ENCODE measurements at places on chromosomes 5 and 9.

GRCh38 chr5:168227973-168228615 lies 63.4 kb upstream of the WWC1 start:
- no peak overlapping the region for H3K4me3 ChIP-seq
- peaks cover 1% of the 10 kb centered on the region for H3K4me1 ChIP-seq

DNA sequence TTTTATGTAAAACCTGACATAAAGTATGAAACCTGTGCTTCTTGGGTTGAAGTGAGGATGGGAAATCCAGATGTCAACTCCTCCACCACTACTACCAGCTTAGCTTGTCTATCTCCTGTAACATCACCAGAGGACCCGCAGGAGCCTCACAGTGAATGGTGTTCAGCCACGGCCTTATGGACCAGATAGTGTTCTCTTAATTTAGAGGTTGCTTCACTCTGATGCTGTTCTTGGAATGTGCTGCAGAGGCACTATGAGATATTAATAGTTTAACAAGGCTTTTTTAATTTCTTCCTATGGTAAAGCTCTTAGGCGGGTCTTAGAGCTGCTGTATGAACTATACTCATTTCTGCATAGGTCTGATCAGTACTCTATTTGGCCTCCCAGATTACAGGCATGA lies 27.9 kb downstream of the NFX1 start:
- DNase-seq, result no peak
- H3K27me3 ChIP-seq, result no peaks in the 10 kb centered on the region
- no peaks in the 10 kb centered on the region for H3K4me1 ChIP-seq
- H3K27ac ChIP-seq, result no peak overlapping the region
- no peak overlapping the region for H3K4me3 ChIP-seq

DNA sequence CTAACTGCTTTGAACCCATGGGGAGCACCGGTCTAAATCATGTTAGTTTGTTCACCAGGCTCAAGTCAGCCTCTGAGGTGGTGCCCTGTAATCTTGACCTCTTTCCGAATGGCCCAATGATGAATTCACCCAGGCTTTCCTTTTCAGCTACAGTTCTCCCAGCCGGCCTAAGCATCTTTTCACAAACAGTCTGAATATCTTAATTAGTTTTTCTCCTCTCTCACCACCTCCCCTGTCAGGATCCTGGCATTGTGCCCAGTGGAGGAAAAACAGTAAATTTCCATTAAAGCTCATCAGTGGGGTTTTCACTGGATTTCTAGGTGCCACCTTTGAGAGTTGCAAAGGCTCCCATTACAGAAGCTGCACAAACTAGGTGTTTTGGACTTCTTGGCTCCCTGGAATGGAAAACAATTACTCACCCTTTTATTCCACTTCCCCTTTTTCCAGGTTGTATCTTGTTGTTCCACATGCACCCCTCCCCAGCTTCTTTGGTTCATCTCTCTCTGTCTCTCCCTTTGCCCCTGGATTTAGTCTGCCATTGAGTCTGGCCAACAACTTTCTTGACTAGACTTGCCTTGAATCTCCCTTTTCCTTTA lies 69.4 kb upstream of the ADAMTSL1 start:
- no peak for DNase-seq
- H3K27me3 ChIP-seq, result no peaks in the 10 kb centered on the region
- H3K4me3 ChIP-seq, result no peak overlapping the region

GRCh38 chr5:126189862-126190261 lies 233.3 kb upstream of the GRAMD2B start:
- peaks cover 3% of the 10 kb centered on the region for H3K4me1 ChIP-seq
- DNase-seq, result no peak
- no peak overlapping the region for H3K4me3 ChIP-seq
- no peaks in the 10 kb centered on the region for H3K27me3 ChIP-seq
- no peak overlapping the region for H3K27ac ChIP-seq
- no peaks in the 10 kb centered on the region for H3K36me3 ChIP-seq

DNA sequence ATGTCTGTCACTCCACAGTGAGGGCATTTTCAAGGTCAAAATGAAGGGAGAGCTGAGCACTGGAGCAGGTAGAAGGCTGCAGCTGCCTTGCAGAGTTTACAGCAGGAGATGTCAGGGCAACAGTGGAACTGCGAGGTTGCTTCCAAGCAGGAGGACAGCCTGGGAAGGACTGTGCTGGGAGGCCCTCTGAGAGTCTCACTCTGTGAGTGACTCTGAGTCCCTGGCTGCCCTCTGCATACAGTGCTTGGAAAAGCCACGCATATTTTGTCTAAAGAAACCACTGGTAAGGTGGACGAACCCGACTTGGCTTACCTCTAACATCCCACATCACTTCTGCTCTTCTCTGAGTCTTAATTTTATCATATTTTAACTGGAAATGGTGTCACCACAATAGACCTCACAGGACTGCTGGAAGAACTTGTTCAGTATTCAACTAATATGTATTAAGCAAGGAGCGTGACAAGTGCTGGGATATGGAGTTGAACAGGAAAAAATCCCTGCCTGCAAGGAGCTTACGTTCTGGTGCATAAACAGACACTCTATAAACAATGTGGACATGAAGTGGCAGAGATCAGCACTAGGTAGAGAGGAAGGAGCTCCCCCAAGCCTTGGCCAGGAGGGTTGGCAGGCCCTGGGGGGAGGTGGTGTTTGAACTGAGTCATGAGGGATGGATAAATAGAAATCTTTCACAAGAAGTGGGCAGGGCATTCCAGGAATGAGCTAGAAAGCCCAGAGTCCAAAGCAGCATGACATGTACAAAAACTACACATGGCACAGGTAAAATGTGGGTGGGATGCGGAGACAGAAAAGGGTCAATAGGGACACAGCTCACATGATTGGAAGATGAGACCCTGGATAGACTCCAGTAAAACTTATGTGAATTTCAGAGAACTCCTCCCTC lies 64.0 kb upstream of the FOXE1 start:
- H3K27me3 ChIP-seq, result no peaks in the 10 kb centered on the region
- DNase-seq, result no peak
- no peak overlapping the region for H3K4me3 ChIP-seq
- H3K36me3 ChIP-seq, result no peaks in the 10 kb centered on the region
- H3K27ac ChIP-seq, result no peak overlapping the region

Measured in H1 (cell line).